ENCODE measurements at places on chromosomes 1 and 21. TPM values are rescaled to one million over a fixed set of nuclear protein-coding genes. Genes with fewer than 3 reads are reported as not detected.

DNA sequence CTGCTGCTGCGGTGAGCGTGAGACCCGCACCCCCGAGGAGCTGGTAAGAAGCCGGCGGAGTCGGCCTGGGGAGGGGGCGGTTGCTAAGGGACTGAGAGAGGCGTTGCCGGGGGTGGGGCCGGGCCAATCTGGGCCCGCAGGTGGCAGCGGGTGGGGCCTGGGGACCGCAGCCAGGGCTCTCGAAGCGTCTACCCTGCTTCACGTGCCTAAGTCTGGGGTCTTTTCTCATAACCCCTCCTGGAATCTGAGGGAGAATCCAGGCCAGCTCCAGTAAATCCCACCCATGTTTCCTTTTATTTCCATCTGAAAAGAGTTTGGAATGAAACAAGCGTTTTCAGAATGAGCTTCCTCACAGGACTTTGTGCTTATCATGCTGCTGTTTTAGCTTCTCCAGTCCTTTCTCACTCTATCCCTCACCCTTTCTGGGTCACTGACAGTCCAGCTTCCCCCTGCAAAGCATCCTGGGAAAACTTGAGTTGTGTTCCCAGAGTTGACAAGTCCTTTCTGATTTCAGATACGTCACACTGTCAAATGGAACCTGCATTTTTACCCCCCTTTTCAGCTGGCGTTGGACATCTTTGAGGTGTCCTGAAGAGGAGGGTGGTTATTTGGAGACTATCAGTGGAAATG lies 431 bp downstream of the CLCN6 start:
- DNase-seq, result no peak

Gene CFHR5
- polyA plus RNA-seq, result not detected

GRCh38 chr1:161706113-161706481 lies 932 bp upstream of the FCRLA start:
- no peak for DNase-seq

Gene CLIC6
- 0.08 TPM for polyA plus RNA-seq

- DNase-seq, result peak; percentile 69
These were observed 26.9 kb upstream of the EPB41 start for GRCh38 chr1:28887419-28887834.

GRCh38 chr21:42878993-42879787 lies at the start of gene WDR4:
Gene WDR4, minus strand, starts transcription at chr21:42879539. Its CDS starts 44 bp downstream, at chr21:42879495.
- peak; percentile 94 for DNase-seq

DNA sequence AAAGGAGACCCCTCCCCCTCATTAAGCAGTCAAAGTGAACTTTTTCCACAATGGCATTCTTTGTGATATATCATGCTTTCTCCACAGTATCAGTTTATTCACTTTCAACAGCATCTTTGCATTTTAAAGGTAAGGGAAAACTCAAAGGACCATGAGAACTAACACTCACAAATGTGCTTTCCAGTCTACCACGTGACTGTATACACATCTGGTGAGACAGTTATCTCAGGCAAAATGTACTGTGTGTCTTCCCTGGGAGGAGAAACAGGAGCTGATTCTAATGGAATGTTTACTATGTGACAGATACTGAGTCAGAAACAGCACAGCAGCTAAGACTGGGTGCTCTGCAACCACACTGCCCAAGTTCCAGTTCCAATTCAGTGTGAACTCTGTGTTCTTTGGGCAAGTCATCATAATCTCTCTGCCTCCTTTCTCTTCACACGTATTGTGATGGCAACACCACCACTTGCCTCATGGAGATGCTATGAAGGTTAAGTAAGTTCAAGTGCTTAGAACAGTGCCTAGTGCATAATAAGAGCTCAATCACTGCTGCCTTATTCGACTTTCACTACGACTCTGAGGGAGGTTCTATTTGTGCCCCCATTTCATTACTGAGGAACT lies 79.0 kb downstream of the SLC45A1 start:
- no peak for DNase-seq

GRCh38 chr1:235832011-235832410 lies 34.7 kb downstream of the LYST start:
- DNase-seq, result no peak

- DNase-seq, result no peak
These were observed 39.8 kb downstream of the RGS13 start for GRCh38 chr1:192675716-192676115.

- DNase-seq, result no peak
These were observed 498.2 kb downstream of the PLPP3 start for GRCh38 chr1:56081173-56081572.

GRCh38 chr21:14557413-14557812 lies 11.3 kb upstream of the SAMSN1 start:
- no peak for DNase-seq

DNA sequence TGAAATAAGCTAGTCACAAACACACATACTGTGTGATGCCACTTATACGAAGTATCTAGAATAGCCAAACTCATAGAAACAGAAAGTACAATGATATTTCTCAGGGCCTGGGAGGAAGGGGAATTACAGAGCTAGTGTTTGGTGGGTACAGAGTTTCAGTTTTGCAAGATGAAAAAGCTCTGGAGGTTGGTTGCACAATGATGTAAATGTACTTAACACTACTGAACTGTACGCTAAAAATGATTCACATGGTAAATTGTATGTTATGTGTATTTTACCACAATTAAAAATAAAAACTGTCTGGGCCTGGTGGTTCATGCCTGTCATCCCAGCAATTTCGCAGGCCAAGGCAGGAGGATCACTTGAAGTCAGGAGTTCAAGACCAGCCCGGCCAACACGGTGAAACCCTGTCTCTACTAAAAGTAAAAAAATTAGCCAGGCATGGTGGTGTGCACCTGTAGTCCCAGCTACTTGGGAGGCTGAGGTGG lies 15.3 kb upstream of the FHAD1 start:
- DNase-seq, result no peak

DNA sequence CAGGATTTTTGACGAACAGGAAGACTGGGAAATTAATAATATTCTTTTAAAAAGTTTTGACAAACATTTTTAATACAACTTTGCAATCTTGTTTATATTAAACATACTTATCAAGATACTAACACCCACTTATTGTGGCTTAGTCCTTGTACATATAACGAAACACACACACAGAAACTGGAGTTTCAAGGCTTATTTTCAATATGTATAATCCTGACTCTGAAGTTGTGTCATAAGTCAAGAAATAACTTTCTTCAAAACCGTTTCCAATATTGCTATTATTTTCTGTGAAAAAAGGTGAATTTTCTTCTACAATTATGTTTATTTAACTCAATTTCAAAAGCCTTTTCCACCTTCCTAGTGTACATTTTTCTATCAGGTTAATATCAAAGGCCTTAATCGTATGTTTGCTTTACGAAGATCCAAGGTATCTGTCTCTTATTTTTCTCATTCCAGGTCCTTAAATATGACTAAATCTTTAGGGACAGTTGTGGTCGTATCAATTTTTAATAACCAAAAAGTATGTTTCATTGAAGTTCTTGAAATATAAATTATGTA lies 1.8 kb downstream of the CDKN2C start:
- DNase-seq, result no peak

Gene STYXL2
- not detected for polyA plus RNA-seq

GRCh38 chr1:55524006-55524405 lies 308.8 kb upstream of the USP24 start:
- DNase-seq, result no peak

Gene GPR137B
- 13.0 TPM for polyA plus RNA-seq

GRCh38 chr1:23483321-23484252 lies at the start of gene ASAP3:
Gene ASAP3, minus strand, starts transcription at chr1:23484179. Its CDS starts 46 bp downstream, at chr1:23484133.
- DNase-seq, result no peak

Gene KLHDC9
- not detected for polyA plus RNA-seq

GRCh38 chr1:178634445-178634844 lies 90.6 kb upstream of the RALGPS2 start:
- no peak for DNase-seq

GRCh38 chr21:29211205-29211604 lies 80.8 kb downstream of the MAP3K7CL start:
- no peak for DNase-seq

DNA sequence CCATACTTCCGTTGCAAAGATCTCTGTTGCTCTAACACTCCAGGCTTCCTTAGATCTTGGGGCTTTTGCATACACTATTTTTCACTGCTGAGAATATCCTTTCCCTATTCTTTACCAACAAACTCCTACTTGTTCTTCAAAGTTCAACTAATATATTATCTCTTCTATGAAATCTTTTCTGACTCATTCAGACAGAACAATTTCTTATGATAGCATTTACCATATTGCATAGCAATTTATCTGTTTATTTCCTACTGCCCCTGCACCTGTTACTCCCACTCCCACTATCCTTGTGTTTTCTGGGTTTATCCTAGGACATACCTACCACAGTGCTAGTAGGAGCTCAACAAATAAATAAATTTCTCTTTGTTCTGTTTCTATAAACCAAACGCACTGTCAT lies 11.0 kb downstream of the GADD45A start:
- DNase-seq, result no peak

Gene LMX1A
- polyA plus RNA-seq, result not detected

DNA sequence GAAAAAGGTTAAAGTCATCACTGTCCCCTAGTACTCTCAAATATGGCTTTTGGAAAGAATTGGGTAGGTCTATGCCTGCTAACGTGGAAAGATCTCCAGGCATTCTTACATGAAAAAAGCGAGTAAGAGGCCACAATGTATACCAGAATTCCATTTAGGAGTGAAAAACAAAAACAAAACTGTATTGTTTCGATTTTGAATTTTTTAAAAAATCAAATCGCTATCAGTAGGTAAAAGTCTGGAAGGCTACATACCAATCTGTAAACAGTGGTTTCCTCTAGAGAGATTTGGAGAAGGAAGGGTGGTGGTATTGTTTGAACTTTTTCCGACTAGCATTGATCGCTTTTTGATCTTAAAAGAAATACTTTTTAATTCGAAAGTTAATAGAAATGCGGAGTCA lies 55.9 kb downstream of the RRAGC start:
- no peak for DNase-seq

- no peak for DNase-seq
These were observed 59.4 kb downstream of the CDC7 start for GRCh38 chr1:91559838-91560565.

Gene CFAP107
- polyA plus RNA-seq, result not detected

DNA sequence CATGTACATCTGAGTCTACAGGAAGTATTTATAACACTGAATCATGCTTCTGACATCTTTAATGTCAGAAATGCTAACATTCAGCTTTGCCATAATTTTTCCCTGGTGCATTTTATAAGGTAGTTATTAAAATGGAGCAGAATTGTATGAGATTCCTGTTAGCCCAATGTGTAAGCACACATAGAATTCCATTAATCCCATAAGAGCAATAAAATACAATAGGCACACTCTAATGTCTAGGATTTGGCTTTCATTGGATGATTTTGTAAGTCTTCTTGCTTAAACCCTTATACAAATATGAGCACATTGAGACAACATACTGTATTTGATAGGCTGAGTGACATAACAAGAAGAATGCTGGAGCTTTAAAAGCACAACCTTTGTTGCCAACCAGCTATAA lies 256.4 kb downstream of the HMCN1 start:
- no peak for DNase-seq

GRCh38 chr1:156584813-156585212 lies 5.3 kb downstream of the TTC24 start:
- no peak for DNase-seq

Gene ALX3
- not detected for polyA plus RNA-seq

GRCh38 chr1:31811605-31812004 lies 4.2 kb downstream of the SPOCD1 start:
- no peak for DNase-seq

Gene LRRC71
- polyA plus RNA-seq, result not detected

- DNase-seq, result no peak
These were observed 120.8 kb upstream of the DSCAM start for GRCh38 chr21:40967771-40968170.

DNA sequence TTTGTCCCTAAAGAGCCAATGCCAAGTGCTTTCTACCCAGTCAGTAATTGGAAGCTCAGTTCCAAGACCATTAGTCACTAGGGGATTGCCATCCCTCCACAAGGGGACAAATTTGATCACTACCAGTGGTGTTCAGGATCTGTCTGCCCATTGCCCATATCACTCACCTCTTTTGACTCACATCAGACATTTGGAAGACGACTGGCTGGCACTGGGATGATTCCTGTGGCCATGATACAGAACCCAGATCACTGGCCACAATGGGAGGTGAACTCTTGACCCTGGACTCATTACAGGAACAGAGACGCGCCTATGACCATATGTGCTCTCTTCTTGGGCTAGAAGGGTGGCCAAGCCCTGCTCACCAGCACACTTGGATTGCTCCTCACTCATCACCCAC lies 71.0 kb downstream of the COLGALT2 start:
- no peak for DNase-seq

- DNase-seq, result no peak
These were observed 3.8 kb downstream of the RSPH1 start for GRCh38 chr21:42492201-42492600.

Gene PIGV
- polyA plus RNA-seq, result 19.1 TPM

Gene RHEX
- polyA plus RNA-seq, result not detected

- no peak for DNase-seq
These were observed 607.2 kb upstream of the RGS18 start for GRCh38 chr1:191551019-191551418.

- DNase-seq, result no peak
These were observed 193.0 kb downstream of the HLX start for GRCh38 chr1:221072214-221072613.

- no peak for DNase-seq
These were observed 20.7 kb upstream of the RCC2 start for GRCh38 chr1:17460219-17460618.

DNA sequence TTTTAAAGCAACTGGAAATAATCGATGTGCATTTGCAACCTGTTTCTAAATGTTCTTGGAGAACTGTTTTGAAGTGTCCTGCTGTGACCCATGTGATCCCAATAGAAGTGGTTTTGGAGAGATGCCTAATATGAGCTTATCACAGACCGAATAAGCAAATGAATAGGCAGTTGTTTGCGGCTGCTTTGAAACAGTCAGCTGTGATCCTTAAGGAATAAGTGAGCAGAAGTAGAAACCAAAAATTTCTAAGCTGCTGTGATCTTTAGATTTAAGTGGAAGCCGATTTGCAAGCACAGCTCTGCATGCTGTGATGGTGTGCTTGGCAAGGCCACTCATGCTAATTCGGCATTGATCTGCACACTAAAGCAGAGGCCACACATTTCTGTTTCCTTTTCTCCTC lies 329.5 kb upstream of the DUSP10 start:
- DNase-seq, result no peak

DNA sequence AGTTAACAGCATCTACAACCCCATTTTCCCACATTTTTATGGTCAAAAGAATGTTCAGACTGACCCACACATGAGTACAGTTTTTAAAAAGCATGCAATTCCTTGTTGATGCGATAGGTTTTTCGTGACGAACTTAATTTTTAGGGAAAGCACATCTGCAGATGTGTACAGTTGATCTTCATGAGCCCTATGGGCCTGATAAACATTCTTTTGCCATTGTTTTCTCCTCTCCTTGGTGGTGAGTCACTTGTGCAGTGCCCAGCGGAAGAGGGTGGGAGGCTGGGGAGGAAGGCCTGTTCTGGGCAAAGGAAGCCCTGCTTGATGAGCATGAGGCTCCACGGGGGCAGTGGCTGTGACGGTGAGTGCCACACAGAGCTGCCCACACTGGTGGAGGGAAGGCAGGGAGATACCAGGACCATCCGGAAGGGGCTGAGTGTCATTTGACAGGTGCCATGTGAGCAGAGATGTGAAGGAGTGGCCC lies 5.3 kb downstream of the ARF1 start:
- DNase-seq, result no peak

Gene TMEM269
- not detected for polyA plus RNA-seq

Gene MUL1
- 42.2 TPM for polyA plus RNA-seq

GRCh38 chr21:45517249-45518065 lies 24.8 kb downstream of the SLC19A1 start:
- peak; percentile 30 for DNase-seq

GRCh38 chr1:13888351-13888986 lies 188.5 kb downstream of the PRDM2 start:
- DNase-seq, result no peak

Gene C1orf21
- polyA plus RNA-seq, result 23.4 TPM

Gene SPRR5
- not detected for polyA plus RNA-seq

GRCh38 chr21:33394260-33394659 lies 9.0 kb upstream of the IFNGR2 start:
- no peak for DNase-seq
